ENCODE measurements at places on chromosomes 5 and 9.

DNA sequence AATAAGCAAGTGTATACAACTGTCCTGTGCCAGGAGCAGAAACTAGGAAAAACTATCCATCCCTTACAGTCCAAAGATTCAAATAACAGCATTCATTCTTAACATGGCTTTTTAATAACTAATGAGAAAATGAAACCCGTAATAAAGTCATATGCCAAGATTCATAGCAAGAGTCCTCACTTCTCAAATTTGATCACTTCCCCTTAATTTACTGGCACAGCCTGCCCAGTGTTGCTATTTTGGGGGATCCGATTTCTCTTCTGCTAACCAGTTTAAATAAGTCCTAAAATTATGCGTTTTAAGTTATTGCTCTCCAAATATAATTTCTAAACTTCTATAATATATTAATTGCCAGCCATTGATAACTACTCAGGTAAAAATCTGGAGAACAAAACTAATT lies 177.0 kb upstream of the PTGER4 start:
- DNase-seq, result no peak

DNA sequence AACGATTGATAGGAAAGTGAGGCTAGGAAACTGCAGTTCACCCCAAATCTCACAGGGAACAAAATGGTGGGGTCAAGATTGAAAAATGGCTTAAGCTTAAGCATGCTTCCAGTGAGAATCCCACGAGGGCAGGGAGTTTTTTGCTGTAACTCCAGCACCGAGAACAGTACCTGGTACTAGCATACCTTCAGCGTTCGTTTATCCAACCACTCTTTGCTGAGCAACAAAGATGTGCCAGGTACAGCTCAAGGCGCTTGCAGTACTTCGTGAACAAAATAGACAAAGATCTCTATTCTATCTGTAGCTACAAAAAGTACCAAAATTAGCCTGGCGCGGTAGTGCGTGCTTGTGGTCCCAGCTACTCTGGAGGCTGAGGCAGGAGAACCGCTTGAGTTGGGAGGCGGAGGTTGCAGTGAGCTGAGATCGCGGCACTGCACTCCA lies 778 bp upstream of the PPP6C start:
- DNase-seq, result no peak

DNA sequence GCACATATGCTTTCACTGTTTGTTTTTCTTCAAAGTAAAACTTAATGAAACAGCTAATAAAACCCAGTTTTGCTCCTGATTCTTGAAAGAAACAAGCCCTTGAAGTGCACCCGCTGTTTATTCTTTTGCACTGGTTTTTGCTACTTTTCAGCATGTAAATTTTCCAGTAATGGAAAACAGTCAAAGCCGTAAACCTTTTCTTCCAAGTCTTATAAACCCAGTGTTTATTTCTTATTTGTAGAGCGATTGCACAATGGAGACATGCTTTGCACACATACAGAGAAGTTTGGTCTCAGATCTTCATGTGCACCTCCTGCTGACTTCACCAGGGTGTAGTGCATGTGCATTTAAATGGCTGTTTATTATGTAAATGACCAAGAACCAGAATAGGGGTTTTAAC lies 51.8 kb downstream of the ATG10 start:
- no peak for DNase-seq

DNA sequence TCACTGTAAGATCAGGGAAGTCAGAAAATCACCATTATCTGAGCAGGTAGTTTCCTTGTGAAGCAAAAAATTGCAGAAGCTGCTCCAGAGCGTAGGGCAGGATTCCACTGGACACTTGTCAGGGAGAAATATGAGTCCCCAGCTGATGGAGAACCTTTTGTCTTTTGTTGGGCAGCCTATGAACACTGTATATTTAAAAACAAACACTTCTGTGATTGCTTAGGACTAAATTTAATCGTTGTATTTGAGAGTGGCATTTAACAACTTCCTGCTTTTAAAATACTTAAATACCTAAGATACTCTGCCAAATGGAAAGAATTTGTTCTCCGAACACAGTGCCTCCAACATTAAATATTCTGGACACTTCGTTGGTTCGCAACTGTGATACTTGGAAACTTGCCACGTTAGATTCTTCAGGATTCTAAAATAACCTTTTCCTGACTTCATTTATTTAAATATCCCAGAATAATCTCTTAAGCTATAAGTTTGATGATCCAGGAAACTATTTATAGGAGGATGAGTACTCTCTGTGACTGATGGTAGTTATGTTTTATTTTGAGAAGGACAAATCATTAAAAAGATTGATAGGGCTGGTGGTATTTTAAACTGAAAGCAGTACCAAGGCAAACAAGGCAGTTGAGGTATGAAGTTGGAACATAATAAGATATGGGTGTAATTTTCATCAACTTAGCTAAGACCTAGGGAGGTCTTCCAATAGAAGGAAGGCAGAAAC lies 2.7 kb upstream of the HSPA4 start:
- DNase-seq, result no peak

GRCh38 chr5:68395926-68396511 lies 180.5 kb downstream of the PIK3R1 start:
- DNase-seq, result no peak

DNA sequence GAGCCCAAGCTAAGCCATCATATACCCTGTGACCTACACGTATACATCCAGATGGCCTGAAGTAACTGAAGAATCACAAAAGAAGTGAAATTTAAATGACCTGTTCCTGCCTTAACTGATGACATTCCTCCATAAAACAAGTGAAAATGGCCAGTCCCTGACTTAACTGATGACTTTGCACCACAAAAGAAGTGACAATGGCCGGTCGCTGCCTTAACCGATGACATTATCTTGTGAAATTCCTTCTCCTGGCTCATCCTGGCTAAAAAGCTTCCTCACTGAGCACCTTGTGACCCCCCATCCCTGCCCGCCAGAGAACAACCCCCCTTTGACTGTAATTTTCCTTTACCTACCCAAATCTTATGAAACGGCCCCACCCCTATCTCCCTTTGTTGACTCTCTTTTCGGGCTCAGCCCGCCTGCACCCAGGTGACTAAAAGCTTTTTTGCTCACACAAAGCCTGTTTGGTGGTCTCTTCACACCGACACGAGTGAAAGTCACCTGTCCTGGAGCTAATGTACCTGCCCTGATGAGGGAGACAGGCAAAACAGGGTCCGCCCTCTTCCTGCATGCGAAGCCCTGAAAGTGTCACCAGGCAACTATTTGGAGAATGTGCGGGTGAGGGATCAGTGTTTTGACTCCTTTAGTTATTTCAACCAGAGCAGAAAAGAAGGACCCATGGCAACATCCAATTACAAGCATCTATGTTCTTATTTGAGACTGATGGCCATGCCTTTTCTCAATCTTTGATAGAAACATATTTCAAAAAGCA lies 266.1 kb downstream of the SMARCA2 start:
- DNase-seq, result no peak

- DNase-seq, result no peak
Observed at GRCh38 chr9:123495731-123496130, 139.7 kb downstream of the CRB2 start.

DNA sequence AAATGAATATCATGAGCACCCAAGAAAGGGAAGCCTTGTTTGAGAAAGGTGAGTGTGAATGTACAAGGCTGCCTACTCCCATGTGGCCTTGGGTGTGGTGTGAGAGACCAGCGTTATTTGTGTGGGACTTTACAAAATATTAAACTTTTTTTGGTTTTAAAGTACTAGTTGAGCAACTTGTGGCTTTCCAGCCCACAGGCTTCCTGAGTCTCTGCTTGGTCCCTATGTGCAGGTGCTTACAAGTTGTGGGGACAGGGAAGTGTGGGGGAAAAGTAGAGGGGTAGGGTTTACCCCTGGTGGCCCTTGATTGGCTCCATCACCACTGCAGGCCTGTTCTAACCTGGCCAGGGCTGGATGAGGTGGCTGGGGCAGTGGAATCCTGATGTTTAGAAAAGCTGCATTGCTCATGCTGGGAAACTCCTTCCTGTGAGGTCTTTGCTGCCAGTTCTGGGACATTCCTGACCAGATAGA lies 19.7 kb downstream of the PTTG1 start:
- no peak for DNase-seq

DNA sequence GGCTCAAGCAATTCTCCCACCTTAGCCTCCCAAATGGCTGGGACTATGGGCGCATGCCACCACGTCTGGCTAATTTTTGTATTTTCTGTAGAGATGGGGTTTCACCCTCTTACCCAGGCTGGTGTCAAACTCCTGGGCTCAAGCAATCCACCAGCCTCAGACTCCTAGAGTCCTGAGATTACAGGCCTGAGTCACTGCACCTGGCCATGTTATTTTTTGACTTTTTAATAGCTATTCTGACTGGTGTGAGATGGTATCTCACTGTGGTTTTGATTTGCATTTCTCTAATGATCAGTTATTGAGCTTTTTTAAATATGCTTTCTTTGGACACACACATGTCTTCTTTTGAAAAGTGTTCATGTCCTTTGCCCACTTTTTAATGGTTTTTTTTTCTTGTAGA lies 38.2 kb downstream of the FBXW2 start:
- no peak for DNase-seq

DNA sequence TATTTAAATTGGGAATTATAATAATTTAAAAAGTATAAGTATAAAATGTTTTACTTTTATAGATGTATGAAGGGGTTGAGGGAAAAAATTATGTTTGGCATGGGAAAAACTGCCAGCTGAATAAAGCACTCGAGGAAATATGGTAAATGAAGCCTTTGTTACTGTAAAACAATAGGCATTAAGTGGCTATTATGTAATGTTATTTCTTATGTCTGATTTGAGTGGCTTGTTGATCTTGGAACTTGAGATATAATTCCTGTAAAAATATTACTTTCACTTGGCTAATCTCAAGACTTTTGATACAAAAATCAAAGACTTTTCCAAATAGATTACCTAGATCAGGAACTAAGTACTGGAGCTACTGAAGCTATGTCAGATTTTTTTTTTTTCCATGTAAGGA lies 182.9 kb downstream of the CD180 start:
- DNase-seq, result no peak

DNA sequence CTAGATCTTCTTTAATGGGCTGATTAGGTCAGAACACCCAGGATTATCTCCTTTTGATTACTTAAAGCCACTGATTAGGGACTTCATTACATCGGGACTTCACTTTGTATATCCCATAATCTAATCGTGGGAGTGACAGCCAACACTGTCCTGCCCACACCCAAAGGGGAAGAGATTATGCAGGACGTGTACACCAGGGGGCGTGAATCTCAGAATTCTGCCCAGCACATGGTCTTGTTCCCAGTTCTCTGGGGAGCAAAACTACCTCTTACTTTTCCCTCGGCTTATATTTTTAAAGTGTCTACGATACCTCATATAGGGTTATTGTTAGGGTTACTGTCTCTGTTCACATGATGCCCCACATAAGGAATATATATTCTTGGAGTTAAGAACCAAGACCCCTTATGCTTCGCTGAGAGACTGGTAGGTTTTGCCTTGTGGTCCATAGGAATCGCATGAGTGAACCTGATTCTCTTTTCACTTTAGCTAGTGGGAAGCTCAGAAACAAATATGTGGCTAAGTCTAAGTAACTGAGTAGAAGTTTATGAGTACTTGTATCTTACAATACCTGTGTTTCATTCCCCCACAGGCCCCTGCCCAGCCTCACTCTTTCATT lies 192.7 kb downstream of the GNA14 start:
- no peak for DNase-seq

- no peak for DNase-seq
Observed at GRCh38 chr5:124797665-124798087, 51.2 kb upstream of the ZNF608 start.

GRCh38 chr5:146762830-146763229 lies 115.7 kb downstream of the PPP2R2B start:
- DNase-seq, result no peak

DNA sequence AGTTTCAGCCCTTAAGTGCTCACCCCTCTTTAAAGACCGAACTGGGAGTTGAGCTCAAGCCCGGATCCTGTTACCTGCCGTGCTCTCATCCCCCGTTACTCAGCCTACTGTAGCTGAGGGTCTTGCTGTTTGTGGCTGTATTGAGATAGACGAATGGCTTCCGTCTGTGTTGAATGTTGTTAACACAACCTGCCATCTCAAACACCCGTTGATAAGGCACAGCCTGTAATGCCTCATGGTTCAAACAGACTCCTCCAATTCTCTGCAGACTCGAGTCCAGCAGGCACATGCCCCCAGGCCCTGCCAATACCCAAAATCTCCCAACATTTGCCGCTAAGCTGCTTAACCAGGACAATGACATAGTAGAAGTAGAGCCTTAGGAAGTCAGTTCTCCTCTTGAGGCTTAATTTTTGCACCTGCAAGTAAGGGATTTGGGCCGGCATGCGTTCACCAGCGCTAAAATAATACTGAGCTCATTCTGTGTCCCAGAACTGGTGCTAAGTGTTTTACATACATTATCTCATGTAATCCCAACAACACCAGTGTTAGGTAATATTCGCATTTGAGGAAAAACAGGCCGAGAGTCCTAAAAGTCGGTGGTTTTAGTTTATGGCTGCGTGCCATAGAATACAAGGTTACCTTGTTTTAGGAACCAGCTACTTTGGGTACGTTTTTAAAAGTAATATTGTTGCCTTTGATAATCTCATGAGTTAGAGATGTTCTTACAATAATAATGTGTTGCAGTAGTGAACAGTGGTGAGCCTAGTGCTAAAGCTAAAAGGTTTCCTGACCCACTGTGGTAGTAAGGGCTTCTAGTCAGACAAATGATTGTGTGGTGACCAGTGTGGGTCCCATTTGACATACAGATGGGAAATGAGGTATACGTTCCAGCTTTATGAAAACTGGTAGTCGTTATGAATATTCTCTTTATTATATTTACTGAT lies 1.5 kb upstream of the RFX3 start:
- DNase-seq, result no peak

DNA sequence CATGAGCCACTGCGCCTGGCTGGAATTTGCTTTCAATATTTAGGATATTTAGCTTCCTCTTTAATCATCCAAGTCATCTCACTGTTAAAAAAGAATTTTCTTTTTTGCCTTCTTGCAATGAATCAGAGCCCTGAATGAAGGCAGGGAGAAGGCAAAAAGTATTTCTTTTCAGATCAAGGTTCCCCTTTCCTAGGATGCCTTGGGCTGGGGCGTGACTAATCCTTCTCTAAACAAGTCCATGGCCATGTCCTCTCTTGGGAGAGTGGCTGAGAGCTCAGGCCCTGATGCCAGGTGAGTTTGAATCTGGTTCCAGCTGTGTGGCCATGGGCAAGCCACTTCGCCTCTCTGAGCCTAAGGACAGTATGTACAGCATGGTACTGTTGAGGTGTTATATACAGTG lies 84.8 kb upstream of the NEURL1B start:
- no peak for DNase-seq

- DNase-seq, result no peak
Observed at GRCh38 chr5:74174366-74174765, 466.2 kb downstream of the ENC1 start.

GRCh38 chr5:110809006-110809405 lies 70.2 kb downstream of the SLC25A46 start:
- DNase-seq, result no peak

DNA sequence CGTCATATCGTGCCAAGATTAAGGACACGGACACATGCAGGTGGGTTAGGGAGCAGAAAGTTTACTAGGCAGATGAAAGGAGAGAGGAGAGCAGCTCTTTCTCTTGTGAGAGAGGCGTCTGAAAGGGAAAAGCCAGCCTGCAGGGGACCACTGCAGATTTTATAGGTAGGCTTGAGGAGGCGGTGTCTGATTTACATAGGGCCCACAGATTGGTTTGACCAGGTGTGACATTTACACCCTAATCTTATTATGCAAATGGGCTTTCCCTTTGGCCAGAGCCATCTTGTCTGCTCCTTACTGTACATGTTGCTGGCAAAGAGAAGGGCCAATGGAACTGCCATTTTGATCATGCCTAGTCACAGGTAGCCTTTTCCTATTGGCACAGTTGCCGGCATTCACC lies 137.2 kb upstream of the TAF11L2 start:
- DNase-seq, result no peak
